ENCODE measurements at places on chromosomes 6 and 20. TPM values are rescaled to one million over a fixed set of nuclear protein-coding genes. Genes with fewer than 3 reads are reported as not detected.

Gene SLC17A3
- not detected for total RNA-seq

Gene BTNL2
- not detected for total RNA-seq

Gene SLC52A3
- 2.7 TPM for total RNA-seq

- DNase-seq = no peak
Measured at GRCh38 chr6:83310046-83310445, 116.9 kb downstream of the RWDD2A start.

DNA sequence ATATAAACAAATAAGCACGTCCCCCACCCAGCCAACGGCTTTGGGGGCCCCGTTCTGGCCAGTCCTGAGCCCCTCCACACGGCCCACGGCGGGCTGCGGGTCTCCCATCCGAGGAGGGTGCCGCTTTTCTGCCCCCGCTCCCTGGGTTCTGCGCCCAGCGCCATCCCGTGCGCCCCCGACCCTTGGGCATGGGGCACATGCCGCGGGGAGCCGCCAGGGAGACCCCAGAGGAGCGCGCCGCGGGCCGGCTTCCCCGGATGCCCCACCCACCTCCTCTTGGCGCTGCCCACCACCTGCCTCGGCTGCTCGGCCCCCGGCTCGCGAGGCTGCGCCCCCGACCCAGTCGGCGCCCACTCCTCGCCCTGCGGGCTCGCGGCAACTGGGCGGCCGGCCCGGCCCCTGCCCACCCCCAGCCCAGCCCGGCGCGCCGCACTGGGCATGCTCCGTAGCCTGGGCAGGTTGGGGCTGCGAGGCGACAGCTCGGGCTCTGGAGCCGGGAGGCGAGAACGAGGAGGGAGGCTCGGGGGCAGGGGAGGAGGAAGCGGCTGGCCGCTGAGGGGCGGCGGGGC is 570 bp upstream of the PLCB4 start:
- peak; percentile 52 for DNase-seq
